ENCODE measurements at places on chromosomes 11 and 22.

DNA sequence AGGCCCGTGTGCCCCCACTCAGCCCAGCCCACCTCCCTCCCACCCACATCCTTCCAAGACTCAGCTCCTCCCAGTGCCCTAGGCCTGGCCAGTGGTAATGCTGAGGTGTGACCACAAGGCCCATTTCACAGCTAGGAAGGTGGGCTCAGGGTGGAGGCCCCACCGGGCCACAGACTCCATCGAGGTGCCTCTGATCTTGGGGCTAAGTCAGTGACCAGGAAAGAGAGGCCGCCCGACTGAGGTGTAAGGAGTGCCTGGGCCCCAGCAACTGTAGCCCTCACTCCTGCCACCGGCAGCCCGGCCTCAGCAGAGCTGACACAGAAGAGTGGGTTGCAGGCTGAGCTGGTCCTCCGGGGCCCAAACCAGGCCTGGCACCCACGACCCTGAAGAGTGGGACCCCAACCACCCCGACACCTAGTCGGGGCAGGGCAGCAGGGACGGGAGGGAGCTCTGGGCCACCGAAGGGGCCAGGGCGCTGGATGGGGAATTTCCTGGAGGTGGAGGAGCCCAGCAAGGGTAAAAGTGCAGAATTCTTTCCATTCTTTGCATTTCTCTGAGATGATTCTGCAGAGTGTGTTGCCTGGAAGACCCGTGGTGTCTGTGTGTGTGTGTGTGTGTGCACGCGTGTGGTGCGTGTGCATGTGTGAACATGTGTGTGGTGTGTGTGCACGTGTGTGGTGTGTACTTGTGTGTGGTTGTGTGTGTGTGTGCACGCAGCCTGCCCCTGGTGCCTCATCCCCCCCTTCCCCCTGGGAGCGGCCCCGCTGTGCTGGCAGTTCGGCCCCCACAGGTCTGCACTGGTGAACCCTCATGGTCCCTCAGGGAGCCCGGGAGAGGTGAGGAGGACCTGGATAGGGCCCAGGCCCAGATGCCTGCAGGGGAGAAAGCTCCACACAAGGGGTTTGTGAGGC lies 8.3 kb upstream of the PIM3 start:
- no peak for DNase-seq

DNA sequence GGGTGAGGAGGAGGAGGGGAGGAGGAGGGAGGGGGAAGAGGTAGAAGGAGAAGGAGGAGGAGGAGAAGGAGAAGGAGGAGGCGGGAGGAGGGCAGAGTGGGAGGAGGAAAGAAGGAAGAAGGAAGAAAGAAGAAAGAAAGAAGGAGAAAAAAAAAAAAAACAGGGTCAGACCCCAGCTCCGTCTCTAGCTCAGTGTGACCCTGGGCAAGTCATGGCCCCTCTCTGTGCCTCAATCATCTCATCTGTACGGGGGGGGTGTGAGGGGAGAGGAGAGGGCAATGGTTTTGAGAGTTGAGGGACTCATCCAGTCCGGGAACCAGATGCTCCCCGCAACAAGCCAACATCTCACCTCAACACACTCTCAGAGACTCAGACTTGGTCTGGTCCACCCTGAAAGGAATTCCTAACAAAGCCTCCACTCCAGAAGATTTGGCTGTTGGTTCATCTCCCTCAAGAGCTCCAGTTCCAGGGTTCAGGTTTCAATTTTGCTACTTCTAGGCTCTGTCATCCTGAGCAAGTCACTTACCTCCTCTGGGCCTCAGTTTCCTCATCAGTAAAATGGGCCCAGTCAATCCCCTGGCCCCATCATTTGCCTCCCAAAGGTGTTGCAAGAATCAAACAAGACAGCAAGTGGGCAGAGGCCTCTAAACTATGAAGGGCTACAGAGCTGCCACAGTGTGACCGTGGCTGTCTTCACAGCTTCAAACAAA lies 7.7 kb downstream of the CARD10 start:
- DNase-seq: no peak

DNA sequence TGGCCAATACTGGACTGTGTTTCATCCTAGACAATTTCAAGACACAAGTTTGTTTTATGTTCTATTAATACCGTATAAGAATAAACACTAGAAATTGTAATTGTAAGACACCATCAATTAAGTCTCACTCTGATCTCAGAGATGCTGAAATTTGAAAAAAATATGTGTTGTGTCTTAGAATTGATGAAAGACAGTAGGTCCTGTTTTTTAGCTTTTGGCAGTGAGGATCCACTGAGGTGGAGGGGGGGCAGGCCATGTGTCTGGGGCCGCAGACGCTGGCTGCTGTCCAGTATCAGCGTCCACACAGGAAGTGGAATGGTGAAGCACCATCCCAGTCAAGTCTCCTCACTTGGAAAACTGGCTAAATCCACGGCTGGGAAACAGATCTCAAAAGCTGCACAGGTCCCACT lies 22.5 kb upstream of the ALG8 start:
- no peak for DNase-seq

- DNase-seq: no peak
Observed at GRCh38 chr22:37371491-37371890, 55.8 kb downstream of the ELFN2 start.

DNA sequence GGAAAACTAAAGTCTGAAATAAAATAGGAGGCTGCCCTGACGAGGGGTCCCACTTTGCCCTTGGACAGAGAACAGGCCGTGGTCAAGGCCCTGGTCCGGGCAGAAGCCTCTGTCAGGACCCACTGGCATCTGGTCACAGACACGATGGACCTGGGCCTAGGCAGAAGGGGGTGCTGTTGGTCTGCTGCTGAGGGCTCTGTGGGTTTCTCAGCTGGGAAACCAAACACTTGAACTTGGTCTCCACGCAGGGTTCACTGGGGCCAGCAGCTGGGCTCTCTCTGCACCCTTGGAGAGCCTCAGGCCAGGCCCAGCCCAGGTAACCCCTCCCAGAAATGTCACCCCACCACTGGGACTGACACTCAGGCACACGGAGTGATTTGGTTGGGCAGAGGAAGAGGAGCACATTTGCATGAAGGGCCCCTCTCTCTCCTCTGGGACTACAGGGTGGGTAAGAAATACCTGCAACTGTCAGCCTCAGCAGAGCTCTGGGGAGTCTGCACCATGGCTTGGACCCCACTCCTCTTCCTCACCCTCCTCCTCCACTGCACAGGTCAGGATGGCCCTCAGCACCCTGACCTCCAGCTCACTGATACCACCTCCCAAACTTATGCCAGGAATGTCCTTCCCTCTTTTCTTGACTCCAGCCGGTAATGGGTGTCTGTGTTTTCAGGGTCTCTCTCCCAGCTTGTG lies 48.1 kb upstream of the TOP3B start:
- peak; percentile 0 for DNase-seq

GRCh38 chr11:27388869-27389268 lies 25.9 kb upstream of the CCDC34 start:
- no peak for DNase-seq

- no peak for DNase-seq
Observed at GRCh38 chr22:43377896-43378704, 33.7 kb upstream of the MPPED1 start.

GRCh38 chr22:42548597-42549330 lies 5.0 kb upstream of the SERHL2 start:
- no peak for DNase-seq

DNA sequence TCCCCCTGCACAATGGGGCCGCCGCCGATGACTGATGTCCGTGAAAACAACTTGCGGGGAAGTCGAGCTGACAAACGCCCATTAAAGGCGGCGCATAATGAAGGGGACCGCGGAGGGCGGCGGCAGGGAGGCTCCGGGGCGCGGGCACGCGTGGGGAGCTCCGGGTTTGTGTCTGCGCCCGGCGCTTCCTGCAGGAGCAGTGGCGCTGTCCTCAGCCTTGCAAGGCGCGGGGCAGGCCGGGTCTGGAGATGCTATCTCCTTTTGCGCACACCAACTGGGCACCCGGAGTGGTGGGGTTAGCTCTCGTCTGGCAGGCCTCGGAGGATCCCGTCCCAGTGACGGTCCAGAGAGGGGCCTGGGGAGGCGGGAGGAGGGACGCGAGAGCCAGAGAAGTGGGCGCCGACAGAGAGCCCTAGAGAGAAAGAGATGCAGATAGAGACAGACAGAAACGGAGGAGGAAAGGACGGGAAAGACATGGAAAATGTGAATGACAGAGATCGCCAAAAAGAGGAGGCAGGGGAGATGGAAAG lies 390 bp upstream of the FGF3 start:
- DNase-seq: no peak

DNA sequence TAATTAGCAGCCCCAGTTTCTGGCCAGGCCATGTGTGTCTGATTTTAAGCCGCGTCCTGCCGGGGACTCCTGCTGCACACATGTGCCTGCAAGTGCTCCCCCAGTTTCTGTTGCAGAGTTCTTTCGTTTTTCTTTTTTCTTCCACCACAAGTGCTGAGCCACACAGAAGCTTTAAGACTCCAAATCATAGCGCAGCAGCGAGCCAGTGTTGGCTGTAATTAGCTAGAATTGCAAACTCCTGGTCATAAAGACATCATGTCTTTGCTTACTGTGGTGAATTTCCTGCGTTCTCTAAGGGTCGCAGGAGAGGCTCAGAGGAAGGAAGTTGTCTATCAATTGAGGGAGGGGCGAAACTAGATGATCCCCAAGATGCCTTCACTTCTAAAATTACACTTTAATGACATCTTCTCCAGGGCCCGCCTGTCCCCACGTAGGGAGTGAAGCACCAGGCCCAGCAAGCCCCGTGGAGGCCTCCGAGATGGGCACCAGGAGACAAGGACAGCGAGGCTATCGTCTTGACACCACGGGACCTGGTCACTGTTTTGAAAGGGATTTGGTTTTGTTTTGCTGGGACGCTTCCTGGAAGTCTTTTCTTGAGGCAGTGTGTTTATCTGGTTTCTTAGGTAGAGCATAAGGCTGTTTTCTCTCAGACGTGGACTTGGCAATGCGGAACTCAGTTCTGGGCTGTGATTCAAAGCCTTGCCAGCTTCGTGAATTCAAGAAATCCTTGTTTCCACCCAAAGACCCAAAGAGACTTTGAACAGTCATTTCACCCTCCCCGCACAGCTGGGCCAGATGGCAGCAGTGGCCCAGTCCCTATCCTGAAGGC lies 71.8 kb downstream of the UBASH3B start:
- no peak for DNase-seq

- DNase-seq: no peak
Observed at GRCh38 chr11:95076416-95076815, 9.7 kb downstream of the SRSF8 start.

GRCh38 chr22:45246060-45246985 lies 5.6 kb upstream of the KIAA0930 start:
- no peak for DNase-seq

DNA sequence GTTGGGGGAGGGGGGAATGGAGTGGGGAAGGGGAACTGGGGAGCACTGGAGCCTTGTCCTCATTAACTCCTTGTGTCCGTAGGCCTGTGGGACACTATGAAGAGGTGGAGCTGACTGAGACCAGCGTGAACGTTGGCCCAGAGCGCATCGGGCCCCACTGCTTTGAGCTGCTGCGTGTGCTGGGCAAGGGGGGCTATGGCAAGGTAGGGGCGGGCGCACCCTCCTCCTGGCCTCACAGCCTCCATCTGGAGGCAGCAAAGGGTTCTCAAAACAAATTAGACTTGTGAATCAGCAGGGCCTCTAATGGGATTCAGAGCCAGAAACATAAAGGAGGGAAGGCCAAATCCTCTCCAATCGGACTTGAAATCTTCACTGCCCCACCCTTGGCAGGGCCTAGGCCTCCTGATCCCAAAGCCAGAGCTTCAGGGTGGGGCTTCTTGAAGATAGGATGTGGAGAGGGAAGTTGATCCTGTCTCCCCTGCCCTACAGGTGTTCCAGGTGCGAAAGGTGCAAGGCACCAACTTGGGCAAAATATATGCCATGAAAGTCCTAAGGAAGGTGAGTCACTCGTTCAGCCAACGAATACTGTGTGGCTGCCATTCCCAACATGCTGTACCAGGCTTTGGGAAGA lies 859 bp downstream of the RPS6KB2 start:
- DNase-seq: no peak

DNA sequence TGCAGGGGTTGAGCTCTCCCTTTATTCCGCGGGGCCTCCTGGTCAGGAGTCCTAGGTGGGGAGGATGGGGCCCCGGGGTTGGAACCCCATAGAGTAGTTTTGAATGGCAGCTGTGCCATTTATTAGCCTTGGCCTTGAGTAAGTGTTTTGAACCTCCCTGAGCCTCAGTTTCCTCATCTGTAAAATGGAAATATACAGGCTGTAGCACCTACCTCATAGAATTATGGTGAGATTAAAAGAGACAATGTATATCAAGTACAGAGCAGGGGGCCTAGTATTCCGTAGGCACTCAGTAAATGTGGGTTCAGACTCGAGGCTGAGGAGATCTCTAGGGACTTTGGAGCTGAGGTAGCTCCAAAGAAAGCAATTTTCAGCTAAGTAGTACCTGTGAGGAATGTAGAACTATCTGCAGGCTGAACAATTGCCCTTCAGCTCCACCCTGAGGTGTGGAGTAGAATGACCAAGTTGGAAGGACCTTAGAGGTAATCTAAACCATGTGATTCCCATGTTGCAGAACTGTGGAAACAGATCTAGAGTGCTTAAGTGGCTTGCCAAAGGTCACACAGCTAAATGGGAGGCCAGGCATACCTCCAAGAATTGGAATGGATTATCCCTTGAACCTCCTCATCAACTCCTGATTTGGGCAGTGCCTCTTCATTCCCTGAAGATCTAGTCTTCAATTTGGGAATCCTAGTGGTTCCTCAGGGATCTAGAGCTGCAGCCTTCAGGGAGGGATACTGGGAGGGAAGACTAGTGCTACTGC lies 682 bp downstream of the PGAP2 start:
- no peak for DNase-seq

- no peak for DNase-seq
Observed at GRCh38 chr11:57751676-57752253, at the start of gene BTBD18. BTBD18 (minus strand) TSS chr11:57751819; CDS start chr11:57751188, 631 bp downstream.

- no peak for DNase-seq
Observed at GRCh38 chr11:42315846-42316245, 856.4 kb upstream of the LRRC4C start.

- no peak for DNase-seq
Observed at GRCh38 chr11:14190992-14191778, 167.8 kb downstream of the RRAS2 start.

GRCh38 chr22:29628996-29629902 lies 25.8 kb downstream of the NF2 start:
- no peak for DNase-seq

DNA sequence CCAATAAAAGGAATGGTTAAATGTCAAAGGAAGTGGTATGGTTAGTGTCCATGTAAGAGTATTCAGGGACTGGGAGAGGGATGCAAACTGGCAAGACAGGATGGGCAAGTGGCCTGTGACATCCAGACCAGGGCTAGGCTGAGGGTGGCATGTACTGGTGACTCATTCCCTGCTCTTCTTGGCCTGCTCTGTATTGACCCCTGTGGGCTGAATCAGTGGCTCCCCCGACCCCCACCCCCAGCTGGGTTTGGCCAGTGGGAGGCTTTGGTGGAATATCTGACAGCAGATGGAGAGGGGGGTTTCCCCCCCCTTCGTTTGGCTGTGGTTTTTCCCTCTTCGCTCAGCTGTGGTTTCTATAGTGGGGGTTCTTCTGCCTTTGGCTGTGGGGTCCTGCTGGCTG lies 87.7 kb downstream of the CSNK2A3 start:
- no peak for DNase-seq
